AG09319 (cell line): ENCODE measurements at places on chromosomes 3 and 15.

DNA sequence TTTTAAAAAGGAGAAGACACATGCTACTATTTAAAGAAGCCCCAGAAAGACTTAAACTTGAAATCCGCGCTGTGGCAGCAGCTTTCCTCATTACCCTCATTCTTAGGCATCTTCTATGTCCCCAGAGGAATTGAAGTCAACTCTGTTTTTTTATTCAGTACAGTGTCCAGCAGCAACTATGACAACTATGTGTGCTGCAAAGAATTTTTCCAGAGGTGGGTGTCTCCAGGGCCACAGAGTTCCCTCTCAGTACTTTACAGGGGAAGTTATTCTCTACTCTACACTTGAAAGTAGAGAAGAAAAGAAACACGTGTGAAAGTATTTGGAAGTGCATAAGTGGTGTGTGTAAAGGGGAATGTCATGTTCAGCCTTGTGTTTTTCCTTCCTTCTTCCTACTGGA is 32.0 kb downstream of the GATM start:
- no peak for DNase-seq

GRCh38 chr15:58932710-58933280 is 684 bp downstream of the SLTM start:
- no peak for DNase-seq

GRCh38 chr3:125220183-125220582 is 7.6 kb upstream of the SLC12A8 start:
- DNase-seq: no peak

DNA sequence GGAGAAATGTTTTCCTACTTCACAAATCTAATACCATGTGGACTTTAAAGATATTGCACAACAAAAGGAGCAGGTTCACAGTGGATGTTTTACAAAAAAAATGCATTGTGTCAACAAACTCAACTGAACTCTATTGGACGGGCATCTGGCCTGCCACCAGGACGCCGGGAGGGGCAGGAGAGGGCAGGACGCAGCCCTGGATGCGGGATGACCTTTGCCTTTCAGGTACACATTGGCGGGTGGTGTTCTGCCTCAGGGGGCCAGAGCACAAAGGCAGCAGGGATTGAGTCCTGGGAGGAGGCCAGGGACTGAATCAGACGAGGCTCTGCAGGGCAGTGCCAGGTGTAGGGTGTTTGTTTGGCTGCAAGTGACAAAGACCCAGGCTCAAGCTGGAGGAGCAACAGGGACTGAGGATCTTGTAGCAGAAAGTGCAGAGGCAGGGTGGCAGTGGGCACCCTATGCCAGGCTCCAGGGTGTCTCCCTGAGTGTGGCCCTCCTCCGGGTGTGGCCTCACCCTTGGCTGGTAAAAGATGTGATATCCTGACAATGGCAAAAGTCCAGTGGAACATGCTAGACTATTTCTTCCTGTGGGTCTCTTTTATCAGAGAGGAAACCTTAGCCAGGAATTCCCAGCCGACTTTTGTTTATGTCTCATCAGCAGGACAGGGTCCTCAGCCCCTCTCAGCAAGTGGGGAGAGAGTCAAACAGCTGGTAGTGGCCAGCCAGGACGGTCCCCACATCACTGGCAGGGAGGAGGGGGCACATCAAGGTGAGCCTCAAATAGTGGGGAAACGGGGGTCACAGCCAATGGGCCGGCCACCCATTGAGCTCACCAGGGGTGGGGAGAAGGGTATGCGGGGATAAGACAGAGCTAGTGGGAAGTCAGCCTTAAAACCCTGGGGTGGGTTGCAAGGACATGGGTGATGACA is 29.7 kb upstream of the KLF13 start:
- no peak for DNase-seq

- DNase-seq: no peak
Measured at GRCh38 chr3:9883706-9884554, 3.9 kb upstream of the CIDEC start.

DNA sequence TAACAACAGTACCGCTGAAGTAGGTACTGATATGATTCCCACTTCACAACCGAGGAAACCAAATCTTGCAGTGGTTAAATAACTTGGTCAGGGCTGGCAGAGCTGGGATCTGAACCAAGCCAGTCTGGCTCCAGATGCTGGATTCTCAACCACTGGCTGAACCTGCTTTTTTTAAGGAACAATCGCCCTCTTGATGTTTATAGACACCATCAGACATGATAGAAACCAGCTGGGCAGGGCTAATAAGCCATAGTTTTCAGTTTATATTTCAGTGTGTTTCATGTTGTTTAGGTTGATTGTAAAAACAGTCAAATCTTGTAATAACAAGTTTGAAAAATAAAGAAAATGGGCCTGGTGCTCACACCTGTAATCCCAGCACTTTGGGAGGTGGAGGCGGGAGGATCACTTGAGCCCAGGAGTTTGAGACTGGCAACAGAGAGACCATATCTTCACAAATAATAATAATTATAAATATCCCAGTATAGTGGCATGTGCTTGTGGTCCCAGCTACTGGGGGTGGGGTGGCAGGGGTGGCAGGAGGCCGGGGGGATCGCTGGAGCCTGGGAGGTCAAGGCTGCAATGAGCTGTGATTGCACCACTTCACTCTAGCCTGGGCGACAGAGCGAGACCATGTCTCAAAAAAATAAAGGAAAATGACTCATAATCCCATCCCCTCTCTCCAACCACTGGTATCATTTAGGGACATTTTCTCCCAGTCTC is 36.7 kb downstream of the XYLB start:
- no peak for DNase-seq

DNA sequence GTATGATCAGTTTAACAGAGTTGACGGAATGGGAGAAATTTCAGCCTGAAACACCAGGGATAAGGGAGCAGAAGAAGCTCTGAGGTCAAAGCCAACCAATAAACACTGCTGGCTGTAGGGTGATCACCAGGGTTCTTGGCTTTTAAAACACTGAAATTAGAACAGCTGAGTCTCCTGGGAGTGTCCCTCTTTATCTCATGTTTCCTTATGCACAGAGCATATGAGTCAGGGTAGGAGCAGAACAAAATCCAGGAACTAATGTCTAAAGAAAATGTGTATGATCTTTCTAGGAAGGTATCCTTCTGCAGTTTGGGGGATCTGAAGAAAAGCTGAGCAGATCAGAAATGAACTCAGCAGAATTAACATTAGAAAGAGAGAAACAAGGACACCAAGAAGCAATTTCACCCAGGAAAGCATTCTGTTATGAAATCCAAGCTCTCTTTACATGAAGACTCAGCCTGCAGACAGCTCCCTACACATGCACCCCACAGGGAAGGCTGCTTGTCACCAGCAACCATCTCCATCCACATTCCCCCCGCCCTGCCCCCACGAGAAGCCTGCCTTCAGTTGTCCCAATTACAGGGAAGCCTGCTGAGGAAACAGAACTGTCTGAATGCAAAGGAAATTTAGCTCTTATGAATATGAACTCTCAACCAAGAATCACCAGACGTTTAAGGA is 469.7 kb downstream of the PDCD6IP start:
- DNase-seq: no peak

GRCh38 chr3:144437989-144438388 is 466.4 kb downstream of the DIPK2A start:
- no peak for DNase-seq

- no peak for DNase-seq
Measured at GRCh38 chr15:74324714-74325113, 42.7 kb downstream of the CYP11A1 start.
